Thoracic aorta (tissue), 2 donors: ENCODE measurements at places on chromosomes 7 and 10.

- no peaks in the 10 kb centered on the region for H3K36me3 ChIP-seq
- H3K4me1 ChIP-seq: no peaks in the 10 kb centered on the region
- H3K27ac ChIP-seq: no peak overlapping the region
- H3K27me3 ChIP-seq: no peaks in the 10 kb centered on the region
These were observed 137.9 kb downstream of the GRM8 start for GRCh38 chr7:127114742-127115265.

- no peaks in the 10 kb centered on the region for H3K36me3 ChIP-seq
- H3K4me3 ChIP-seq: no peak overlapping the region
- no peaks in the 10 kb centered on the region for H3K27me3 ChIP-seq
- DNase-seq: no peak
- H3K4me1 ChIP-seq: no peaks in the 10 kb centered on the region
- H3K27ac ChIP-seq: no peak overlapping the region
These were observed 45.4 kb upstream of the MYO3A start for GRCh38 chr10:25888627-25889026.

- H3K27me3 ChIP-seq: no peaks in the 10 kb centered on the region
- H3K4me3 ChIP-seq: no peak overlapping the region
- no peak overlapping the region for H3K27ac ChIP-seq
- no peaks in the 10 kb centered on the region for H3K36me3 ChIP-seq
- DNase-seq: no peak
- H3K4me1 ChIP-seq: peaks cover 10% of the 10 kb centered on the region
These were observed 98.4 kb downstream of the OSBPL3 start for GRCh38 chr7:24881623-24882022.

DNA sequence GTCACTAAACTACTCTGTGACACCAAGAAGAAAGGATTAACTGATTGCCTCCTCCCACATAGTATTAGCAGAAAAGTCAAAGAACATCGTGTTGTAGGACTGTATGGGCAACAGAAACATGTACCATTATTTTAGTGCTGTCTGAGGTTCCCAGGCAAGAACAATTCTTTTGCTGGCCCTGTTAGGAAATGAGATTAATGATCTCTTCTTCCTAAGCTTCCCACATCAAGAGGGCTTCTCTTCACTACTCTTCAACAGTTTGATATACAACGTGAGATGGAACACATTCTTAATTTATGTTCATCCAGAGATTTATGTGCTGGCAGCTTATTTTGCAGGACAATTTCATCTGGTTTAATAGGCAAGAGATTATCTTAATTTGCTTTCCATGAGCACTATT lies 219.6 kb downstream of the DOCK4 start:
- DNase-seq: no peak
- H3K4me3 ChIP-seq: no peak overlapping the region
- H3K27ac ChIP-seq: no peak overlapping the region
- H3K4me1 ChIP-seq: peaks cover 8% of the 10 kb centered on the region
- no peaks in the 10 kb centered on the region for H3K36me3 ChIP-seq
- no peaks in the 10 kb centered on the region for H3K27me3 ChIP-seq
